ENCODE measurements at places on chromosomes 5 and 9.

- DNase-seq: no peak
Measured at GRCh38 chr5:157616785-157617184, 35.5 kb downstream of the SOX30 start.

- no peak for DNase-seq
Measured at GRCh38 chr9:131552030-131552429, 6.7 kb downstream of the PRRT1B start.

DNA sequence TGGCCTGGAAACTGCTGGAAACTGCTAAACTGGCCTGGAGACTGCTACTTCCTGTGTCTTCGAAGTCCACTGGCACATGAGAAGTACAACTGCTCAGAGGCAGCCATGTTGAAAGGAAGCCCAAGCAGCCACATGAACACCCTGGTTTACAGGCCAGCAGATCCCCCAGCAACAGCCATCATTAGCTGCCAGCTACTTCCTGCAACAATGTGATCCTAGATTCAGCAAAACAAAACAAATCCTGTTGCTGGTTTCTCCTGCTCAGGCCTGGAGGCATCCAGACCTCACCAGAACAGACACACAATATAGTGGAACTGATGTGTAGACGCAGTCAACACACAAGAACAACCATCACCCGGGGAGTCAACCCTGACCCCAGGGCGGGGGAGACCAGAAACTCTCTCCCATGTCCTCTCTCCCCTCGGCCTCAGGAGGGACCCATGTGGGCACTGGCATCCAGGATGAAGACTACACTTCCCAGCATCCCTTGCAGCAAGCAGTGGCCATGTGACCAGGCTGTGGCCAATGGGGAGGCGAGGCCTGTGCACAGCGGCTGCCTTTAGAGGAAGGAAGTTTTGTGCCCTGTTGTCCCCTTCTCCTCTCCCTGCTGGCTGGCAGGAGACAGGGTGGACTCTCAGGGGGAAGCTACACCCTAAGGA lies 9.2 kb upstream of the LCN15 start:
- DNase-seq: no peak

DNA sequence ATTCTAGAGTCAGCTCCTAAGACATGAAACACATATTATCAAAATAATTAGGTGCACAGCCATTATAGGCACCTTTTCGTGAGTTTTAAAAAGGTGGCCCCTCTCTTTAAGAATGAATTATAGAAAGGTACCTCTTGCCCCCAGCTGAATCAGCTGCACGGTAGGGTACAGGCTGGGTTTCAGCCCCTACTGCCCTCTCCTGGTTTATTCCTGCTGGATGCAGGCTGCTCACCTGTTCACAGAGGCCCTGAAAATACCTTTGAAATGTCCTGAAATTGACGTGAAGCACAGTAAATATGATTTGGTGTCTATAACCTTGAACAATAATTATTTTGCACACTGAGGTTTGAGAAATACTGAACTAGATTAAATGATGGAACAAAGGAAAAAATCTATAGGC lies 504.8 kb upstream of the SGCD start:
- DNase-seq: no peak

GRCh38 chr5:107743373-107744000 lies 72.8 kb upstream of the EFNA5 start:
- DNase-seq: no peak

DNA sequence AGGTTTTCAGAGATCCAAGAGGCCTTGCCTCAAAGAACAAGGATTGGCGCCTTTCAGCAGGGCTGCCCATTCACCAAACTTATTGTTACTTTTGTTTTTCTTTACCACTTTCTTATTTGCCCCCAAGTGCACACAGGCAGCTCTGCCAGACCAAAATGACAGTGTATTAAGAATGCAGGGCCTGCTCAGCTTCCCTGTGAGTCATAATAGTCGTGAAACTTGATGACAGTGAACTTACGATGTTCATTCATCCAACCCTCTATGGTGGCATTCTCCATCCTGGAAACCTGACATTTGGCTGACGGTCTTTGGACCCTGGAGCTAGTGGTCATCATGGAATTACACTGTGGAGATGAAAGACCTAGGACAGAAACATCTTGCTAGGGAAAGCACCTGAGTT lies 44.3 kb downstream of the UBE2QL1 start:
- DNase-seq: no peak

All from NCI-H2107 (cell line).